ENCODE measurements at places on chromosomes 12 and 14.

DNA sequence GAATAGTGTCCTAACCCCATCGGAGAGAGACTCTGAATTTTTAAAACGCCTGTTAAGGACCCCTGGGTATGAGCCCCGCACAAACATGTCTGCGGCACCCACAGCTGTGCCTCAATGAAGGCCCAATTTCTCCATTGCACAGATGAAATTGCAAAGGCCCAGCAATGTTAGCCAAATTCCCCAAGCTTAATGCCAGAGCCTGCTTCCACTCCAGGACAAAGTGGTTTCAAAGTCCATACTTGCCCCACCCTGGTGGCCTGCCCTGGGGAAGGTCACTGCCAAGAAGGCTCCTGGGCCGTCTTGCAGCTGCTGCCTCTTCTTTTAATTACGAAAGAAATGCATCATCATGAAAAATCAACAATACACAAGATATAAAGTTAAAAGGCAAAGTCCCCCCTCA is 1179.7 kb downstream of the VRK1 start:
- DNase-seq = no peak

GRCh38 chr12:25882266-25882665 is 76.2 kb upstream of the RASSF8 start:
- DNase-seq = no peak

GRCh38 chr14:102063109-102063807 is 23.6 kb downstream of the HSP90AA1 start:
- DNase-seq = peak; percentile 90

- DNase-seq = no peak
Measured at GRCh38 chr12:94078138-94078723, 70.1 kb upstream of the PLXNC1 start.

DNA sequence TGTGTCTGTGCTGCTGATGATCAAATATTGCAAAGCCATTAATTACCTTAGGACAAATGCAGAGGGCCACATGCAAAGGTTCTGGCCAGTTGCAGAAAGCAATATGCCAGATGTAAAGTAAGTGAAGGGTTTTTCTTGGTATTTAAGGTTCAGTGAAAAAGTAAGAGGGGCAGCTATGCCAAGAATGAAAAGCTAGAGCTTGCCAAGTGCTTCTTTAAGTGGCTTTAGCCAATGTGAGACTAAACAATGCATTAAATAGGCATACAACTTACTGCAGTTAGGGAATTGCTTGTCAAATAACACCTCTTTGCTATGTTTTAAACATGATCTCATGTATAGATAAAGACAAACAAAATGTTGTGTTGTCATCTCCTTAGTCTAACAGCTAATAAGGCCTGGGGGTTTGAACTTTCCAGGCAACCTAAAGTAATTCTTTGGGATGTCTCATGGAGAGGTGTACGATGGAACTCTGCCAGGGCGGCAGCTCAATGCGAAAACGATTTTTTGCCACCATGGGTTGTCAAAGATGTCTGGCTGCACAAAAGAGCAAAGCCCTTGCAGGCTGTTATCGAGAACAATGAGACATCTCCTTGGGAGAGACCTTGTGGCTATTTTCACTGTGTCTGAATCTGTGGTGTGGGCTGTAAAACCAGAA is 12.0 kb downstream of the IGF1 start:
- no peak for DNase-seq

- DNase-seq = peak; percentile 69
Measured at GRCh38 chr12:90899456-90900182, 55.4 kb downstream of the CCER1 start.

GRCh38 chr12:132456944-132457495 is 32.9 kb upstream of the FBRSL1 start:
- DNase-seq = no peak

DNA sequence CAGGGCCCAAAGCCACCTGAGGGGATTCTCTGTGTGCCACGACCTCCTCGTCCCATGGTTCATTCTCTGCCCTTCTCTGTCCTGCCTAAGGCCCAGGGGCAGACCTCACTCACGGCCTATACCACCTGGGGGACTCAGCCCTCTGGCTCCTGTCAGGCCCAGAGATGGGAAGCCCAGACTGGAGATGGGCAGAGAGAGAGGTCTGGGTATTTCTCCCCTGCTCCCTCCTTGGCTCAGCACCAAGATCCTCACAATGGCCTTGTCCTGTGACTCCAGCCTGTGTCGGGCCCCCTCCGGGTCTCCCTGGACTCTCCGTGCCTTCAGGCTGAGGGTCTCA is 46.9 kb upstream of the BCL11B start:
- DNase-seq = no peak

GRCh38 chr12:108394196-108394595 is 55.1 kb upstream of the CMKLR1 start:
- no peak for DNase-seq

- peak; percentile 47 for DNase-seq
Measured at GRCh38 chr12:47033081-47033480, 46.3 kb upstream of the PCED1B start.

GRCh38 chr14:33508126-33509062 is 442.5 kb downstream of the EGLN3 start:
- DNase-seq = no peak

GRCh38 chr14:33359288-33359881 is 420.7 kb downstream of the NPAS3 start:
- no peak for DNase-seq

DNA sequence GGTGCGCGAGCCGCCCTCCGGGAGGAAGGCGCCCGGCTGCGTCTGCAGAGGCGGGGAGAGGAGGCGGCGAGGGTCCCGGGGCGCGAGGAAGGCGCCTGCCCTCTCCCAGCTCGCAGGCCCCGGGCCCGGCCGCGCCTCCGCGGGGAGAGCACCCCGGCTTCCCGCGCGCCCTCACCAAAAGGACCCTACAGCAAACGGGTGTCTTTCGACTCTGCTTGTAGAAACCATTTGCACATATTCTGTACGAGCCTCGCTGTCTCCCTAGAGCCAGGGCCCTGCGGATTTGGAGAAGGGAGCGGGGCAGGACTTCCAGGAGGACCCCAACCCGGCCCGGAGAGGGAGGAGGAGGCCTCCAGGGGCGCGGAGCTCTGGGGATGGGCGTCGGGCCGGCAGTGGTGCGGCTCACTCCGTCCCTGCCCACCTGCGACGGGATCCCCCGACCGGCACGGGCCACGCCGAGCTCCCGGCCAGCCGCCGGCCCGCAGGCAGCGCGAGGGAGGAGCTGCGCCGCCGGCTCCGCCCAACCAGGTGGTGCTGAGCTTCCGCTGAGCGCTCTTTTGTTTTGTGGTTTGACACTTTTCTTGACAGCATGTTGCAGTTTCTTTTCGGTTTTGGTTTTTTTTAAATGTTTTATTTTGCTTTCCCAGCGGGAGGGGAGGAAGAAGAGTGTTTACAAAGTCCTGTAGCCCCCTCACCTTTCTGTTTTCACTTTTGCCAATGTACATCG is 103.3 kb upstream of the FKBP4 start:
- peak; percentile 1 for DNase-seq

DNA sequence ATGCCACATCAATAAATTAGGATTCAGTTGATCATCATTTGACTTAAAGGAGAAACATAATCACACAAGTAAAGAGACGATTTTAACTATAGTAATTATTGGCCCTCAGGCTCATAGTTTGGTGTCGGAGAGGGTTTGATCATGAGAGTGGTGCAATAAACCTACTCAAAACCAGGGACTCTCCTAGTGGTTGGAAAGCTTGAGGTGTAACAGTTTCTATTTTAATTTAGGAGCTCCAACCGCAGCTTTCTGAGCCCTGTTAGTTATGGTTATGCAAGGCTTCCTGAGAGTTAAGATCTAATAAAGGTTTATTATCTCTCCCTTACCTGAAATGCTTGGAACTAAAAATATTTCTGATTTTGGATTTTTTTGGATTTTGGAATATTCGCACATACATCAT is 36.4 kb downstream of the TMTC2 start:
- no peak for DNase-seq

DNA sequence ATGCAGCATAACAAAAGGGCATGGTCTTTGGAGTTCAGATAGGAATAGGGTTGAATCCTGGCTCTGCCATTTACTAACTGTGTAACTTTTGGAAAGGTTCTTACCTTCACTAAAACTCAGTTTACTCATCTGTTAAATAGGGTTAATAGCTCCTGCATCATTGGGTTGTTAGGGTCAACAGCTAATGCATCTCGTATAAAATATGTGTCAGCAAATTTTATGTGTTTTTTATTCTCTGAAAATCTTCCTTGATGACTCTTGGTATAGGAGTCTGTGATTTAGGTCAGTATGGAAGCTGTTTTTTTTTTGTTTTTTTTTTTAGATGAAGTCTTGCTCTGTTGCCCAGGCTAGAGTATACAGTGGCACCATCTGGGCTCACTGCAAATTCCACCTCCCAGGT is 36.1 kb upstream of the SRP54 start:
- DNase-seq = no peak
